CD8-positive, alpha-beta memory T cell (primary cell): ENCODE measurements at places on chromosomes 2 and 18. TPM values are rescaled to one million over a fixed set of nuclear protein-coding genes. Genes with fewer than 3 reads are reported as not detected.

- H3K27ac ChIP-seq = no peak overlapping the region
- no peaks in the 10 kb centered on the region for H3K4me1 ChIP-seq
- DNase-seq = no peak
- no peaks in the 10 kb centered on the region for H3K27me3 ChIP-seq
These were observed 310.3 kb downstream of the NOL4 start for GRCh38 chr18:33914399-33914798.

The TMEM200C gene
- not detected for polyA plus RNA-seq

DNA sequence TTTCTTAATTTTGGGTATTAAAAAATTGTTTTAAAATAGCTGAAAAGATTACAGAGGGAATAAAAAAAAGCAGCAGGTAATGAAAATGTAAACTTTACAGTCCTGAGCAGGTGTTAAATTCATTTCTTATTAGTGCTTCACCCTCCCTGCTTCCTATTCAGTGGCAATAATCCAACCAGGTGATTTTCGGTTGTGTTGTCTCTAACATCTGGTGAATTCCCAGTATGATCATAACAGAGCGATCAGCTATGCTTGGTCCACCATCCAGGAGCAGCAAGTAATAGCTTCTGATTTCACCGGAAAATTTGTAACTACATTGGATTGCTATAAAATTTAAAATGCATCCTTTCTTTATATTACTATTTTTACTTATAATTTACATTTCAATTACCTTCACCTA lies 673.1 kb downstream of the SOCS6 start:
- H3K36me3 ChIP-seq = no peaks in the 10 kb centered on the region
- H3K27ac ChIP-seq = no peak overlapping the region

DNA sequence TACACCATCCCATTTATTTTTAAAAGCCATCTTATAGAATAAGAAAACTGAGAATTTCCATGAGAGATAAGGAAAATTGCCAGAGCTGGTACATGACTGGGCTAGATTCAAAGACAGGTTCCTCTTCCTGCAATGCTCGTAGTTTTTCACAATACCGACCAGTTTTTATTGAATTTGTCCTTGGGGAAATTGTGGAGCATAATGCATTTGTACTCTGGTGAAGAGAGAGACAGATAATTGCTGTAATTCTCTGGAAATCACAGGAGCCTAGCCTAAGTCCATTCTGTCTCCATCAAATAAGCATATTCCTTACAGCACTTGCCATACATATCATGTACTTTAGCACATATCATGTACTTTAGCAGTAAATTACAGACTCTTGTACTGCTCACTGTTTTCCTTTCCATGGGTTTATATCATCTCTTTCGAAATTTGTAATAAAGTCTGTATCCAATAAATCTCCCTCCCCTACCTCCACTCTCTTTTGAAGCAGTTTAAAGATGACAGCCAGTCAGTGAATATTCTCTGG lies 355.2 kb downstream of the CNTNAP5 start:
- no peak for DNase-seq
- no peaks in the 10 kb centered on the region for H3K27me3 ChIP-seq
- H3K27ac ChIP-seq = no peak overlapping the region
- no peaks in the 10 kb centered on the region for H3K4me1 ChIP-seq
- H3K4me3 ChIP-seq = no peak overlapping the region
- H3K36me3 ChIP-seq = no peaks in the 10 kb centered on the region

DNA sequence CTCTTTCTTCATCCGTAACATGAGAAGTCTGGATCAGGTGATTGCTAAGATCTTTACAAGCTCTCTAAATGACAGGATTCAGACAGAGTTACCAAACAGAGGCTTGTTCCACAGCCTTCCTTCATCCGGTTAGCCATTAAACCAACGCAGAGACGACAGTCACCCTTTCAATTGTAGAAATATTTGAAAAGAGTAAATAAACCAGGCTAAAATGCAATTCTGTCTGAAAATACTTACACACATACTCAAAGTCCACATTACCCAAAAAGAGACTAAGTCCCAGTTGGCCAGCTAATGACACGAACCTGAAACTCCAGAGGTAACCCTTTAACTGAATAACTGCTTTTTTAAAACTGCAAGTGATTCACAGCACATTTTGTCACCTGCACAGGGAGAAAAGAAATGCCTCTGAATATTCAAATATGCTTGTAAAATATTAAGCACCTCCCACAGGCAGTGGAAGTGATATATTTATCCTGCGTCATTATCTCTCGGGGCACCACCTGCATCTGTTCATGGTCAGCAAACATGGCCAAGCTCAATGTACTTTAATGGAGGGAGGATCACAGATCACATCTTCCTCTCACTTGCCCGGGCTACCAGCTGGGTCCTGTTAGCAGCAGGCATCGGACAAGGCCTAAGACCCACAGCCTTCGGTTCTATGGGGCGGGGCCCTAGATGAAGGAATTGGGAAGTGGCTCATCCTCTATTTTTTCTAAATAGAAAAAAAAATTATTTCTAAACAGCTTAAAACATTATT lies 38.8 kb upstream of the DNER start:
- no peaks in the 10 kb centered on the region for H3K27me3 ChIP-seq
- no peaks in the 10 kb centered on the region for H3K4me1 ChIP-seq
- no peak overlapping the region for H3K27ac ChIP-seq
- no peak for DNase-seq

DNA sequence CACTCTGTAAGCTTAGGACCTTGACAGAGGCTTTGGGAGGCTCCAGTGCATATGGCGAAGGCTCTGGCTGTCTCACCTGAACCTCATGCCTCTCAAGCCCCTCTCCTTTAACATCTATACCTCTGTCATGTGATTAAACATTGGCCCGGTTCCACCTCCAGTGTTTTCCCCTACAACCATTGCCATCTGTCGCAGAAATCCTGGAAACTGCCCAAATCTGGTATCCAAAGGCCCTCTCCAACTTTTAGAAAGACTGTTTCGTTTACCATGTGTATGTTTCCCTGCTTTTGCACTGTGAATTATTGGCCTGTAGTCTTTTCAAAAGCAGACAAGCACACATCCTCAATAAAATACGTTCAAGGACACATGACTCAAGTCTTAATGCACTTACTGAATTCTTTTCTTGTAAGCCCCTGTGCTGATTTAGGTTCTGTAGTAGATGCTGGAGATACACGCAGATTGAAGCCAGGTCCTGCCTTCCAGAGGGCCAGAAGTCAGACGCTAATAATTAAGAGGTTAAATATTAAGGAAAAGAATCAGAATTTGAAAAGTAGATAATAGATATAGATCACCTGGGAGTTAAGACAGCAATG lies 386.4 kb upstream of the SLC14A2 start:
- no peaks in the 10 kb centered on the region for H3K4me1 ChIP-seq
- no peak for DNase-seq
- H3K36me3 ChIP-seq = no peaks in the 10 kb centered on the region
- no peaks in the 10 kb centered on the region for H3K27me3 ChIP-seq

- no peaks in the 10 kb centered on the region for H3K27me3 ChIP-seq
- H3K4me3 ChIP-seq = no peak overlapping the region
These were observed 8.0 kb downstream of the GNLY start for GRCh38 chr2:85702172-85702571.

DNA sequence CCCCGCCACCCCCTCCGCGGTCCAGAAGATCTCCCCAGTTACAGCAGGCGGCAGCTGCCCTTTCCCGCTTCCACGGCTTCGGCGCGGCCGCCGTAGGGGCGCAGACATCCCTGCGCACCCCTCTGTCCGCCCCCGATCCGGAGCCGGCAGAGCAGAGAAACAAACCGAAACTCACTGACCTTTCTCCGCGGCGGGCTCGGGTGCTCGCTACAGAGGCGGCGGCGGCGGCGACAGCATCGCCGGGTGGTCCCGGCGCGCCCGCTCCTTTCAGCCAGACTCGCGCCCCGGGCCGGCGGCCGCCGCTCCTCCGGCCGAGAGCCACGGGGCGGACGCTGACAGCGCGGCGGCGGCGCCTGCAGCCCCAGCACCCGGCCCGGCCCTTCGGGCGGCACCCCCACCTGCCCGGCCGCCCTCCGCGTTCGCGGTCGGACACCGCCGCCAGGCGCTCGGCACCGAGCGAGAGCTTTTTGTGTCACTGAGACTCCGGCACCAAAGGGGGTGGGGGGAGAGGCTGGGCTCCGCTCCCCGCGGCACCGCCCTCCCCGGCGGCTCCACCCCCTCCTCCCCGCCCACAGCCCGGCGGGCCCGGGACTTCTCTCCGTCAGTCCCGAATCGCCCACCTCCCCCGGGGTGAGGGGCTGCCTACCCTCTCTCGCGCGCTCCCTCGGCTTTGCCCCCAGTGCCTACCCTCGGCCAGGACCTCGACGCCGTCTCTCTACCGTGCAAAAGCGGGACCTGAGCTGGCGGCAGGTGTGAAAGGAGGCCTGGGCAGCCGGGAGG lies 1.4 kb upstream of the RNF152 start:
- peak overlapping the region; percentile 43 for H3K4me3 ChIP-seq
- H3K27ac ChIP-seq = no peak overlapping the region
- H3K36me3 ChIP-seq = no peaks in the 10 kb centered on the region
- H3K4me1 ChIP-seq = peaks cover 7% of the 10 kb centered on the region
- no peaks in the 10 kb centered on the region for H3K27me3 ChIP-seq

The NCKAP5 gene
- polyA plus RNA-seq = not detected

DNA sequence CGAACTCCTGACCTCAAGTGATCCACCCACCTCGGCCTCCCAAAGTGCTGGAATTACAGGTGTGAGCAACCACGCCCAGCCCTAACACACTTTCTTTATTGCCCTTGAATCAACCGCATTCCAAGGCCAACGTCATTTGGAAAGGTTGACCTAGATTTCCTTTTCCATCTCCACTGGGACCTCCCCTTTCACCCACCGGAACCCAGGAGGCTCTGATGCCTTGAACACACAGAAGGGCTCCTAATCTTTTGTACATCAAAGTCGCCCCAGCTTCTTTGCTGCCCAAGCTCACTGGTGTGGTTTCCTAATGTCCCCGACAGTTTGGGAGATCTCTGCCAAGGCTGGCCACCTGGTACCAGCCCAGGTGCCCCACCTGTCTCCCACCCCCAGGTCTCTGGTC lies 46.2 kb upstream of the CAB39 start:
- peak overlapping the region; percentile 35 for H3K27ac ChIP-seq
- no peaks in the 10 kb centered on the region for H3K36me3 ChIP-seq
- H3K27me3 ChIP-seq = no peaks in the 10 kb centered on the region
- no peak for DNase-seq

- no peak overlapping the region for H3K27ac ChIP-seq
- H3K4me1 ChIP-seq = no peaks in the 10 kb centered on the region
- no peak for DNase-seq
- H3K4me3 ChIP-seq = no peak overlapping the region
These were observed 1.2 kb downstream of the ABCG8 start for GRCh38 chr2:43839776-43840564.

- no peak overlapping the region for H3K27ac ChIP-seq
- no peaks in the 10 kb centered on the region for H3K36me3 ChIP-seq
- H3K4me3 ChIP-seq = no peak overlapping the region
- no peaks in the 10 kb centered on the region for H3K27me3 ChIP-seq
- no peaks in the 10 kb centered on the region for H3K4me1 ChIP-seq
These were observed 129.7 kb downstream of the LRP2 start for GRCh38 chr2:169232551-169233154.

The THSD7B gene
- not detected for polyA plus RNA-seq

DNA sequence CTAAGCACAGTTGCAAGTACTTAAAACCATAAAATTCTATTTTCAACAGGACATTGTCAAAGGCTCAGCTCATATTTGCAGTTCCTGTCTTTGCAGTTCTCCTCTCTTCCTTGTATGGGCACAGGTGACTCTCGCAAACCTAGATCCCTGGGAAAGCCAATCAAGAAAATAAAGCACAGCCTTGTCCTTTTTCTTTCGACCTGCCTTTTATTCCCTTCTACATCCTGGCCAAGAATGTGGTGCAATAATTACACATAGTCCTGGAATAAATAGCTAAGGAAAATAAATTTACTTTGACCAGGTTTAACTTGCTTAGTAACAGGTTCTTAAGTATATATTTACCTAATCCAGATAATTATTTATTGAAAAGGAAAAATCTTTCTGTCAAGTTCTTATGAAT lies 20.2 kb downstream of the ATG16L1 start:
- no peaks in the 10 kb centered on the region for H3K27me3 ChIP-seq
- H3K4me3 ChIP-seq = no peak overlapping the region
- H3K4me1 ChIP-seq = peaks cover 66% of the 10 kb centered on the region
- DNase-seq = no peak
- no peak overlapping the region for H3K27ac ChIP-seq

DNA sequence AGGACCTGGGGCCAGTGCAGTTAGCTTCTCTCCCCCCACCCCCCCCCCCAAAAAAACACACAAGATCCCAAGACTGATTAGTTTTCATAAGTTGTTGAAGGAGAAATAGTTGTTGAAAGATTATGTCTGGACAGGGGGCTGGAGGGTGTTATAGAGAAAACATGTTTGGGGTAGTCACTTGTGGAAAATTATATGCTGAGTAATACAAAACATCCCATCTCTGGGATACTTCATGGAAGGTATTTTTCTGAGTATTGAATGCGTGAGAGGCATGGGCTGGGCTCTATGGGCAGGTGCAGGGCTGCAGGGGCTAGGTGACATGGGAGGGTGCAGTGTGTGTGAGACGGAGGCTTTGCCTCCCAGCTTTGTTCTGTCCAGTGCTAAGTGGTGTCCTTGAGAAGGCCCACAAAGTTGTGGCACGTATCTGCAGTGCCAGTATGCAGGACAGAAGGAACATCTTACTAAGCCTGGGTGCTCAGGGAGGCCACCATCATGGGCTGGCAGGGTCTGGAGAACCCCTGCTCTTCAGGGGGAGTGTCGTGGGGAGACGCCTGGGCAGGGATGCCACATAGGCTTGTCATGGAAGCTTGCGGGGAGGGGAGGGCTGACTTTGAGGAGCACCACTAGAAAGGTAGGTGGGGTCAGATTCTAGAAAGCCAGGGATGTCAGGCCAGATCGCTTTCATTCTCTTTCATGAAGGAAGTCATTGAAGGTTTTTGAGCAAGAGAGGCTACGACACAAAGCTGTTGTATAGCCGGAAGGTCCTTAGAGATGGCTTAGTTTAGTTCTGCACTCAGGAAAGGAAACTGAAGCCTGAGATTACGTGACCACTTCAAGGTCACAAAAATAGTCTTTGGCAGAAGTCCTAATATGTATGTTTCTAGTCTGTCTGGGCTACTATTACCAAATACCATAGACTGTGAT lies 232.0 kb downstream of the LDLRAD4 start:
- H3K27me3 ChIP-seq = no peaks in the 10 kb centered on the region
- no peak overlapping the region for H3K27ac ChIP-seq
- H3K36me3 ChIP-seq = no peaks in the 10 kb centered on the region
- no peak overlapping the region for H3K4me3 ChIP-seq
- H3K4me1 ChIP-seq = peaks cover 3% of the 10 kb centered on the region
- no peak for DNase-seq

DNA sequence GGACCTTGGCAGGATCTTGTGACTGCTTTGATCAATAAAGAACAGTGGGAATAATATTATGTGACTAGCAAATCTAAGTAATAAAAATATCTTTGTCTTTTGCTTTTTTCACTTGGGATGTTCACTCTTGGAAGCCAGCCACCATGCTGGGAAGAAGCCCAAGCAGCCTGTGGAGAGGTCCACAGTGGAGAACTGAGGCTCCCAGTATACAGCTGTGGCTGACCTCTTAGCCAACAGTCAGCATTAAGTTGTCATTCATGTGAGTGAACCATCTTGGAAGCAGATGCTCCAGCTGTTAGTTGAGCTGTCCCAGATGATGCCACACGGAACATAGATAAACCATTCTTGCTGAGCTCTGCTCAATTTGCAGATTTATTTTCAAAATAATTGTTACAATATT lies 160.0 kb downstream of the OSR1 start:
- H3K27ac ChIP-seq = no peak overlapping the region
- no peak overlapping the region for H3K4me3 ChIP-seq
- no peaks in the 10 kb centered on the region for H3K27me3 ChIP-seq
- DNase-seq = no peak
- H3K4me1 ChIP-seq = no peaks in the 10 kb centered on the region
